ENCODE measurements at places on chromosomes 1 and 21.

GRCh38 chr21:24045775-24046215 is 1561.5 kb downstream of the MRPL39 start:
- DNase-seq, result no peak
- no peaks in the 10 kb centered on the region for H3K27me3 ChIP-seq
- no peak overlapping the region for H3K27ac ChIP-seq
- no peaks in the 10 kb centered on the region for H3K4me1 ChIP-seq

GRCh38 chr1:29752141-29752540 is 515.8 kb downstream of the PTPRU start:
- no peak overlapping the region for H3K4me3 ChIP-seq
- H3K4me1 ChIP-seq, result no peaks in the 10 kb centered on the region
- no peak for DNase-seq
- H3K36me3 ChIP-seq, result no peaks in the 10 kb centered on the region

DNA sequence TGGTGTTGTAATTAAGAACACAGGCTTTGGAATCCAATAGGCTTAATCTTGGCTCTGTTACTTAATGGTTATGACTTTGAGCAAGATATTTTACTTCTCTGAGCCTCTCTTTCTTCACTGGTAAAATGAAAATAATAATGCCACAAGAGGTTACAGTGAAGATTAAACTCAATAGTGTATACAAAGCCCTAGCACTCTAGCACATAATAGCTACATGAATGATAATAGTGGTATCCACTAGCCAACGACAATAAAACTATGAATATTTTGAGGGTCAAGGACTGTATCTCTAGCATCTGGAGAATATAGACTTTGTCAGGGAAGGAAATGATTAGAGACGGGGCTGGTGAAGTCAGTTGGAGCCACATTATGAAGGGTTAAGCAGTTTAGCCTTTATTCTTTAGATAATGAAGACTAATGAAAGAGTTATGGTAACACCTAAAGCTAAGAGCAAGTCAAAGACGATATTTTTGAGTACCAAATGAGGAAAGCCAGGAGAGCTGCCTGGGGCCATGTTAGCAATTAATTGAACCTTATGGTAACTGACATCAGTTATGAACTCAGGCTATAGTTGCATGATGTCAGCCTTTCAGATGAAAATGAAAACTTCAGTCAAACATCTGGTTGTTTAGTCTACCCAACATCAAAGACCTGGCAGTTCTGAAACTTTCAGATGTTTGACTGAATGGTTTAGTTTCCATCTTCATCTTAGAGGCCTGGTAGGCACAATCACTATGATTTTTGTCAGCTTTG is 32.8 kb upstream of the RNF11 start:
- no peak for DNase-seq
- no peaks in the 10 kb centered on the region for H3K27me3 ChIP-seq
- H3K4me3 ChIP-seq, result no peak overlapping the region
- H3K36me3 ChIP-seq, result no peaks in the 10 kb centered on the region

DNA sequence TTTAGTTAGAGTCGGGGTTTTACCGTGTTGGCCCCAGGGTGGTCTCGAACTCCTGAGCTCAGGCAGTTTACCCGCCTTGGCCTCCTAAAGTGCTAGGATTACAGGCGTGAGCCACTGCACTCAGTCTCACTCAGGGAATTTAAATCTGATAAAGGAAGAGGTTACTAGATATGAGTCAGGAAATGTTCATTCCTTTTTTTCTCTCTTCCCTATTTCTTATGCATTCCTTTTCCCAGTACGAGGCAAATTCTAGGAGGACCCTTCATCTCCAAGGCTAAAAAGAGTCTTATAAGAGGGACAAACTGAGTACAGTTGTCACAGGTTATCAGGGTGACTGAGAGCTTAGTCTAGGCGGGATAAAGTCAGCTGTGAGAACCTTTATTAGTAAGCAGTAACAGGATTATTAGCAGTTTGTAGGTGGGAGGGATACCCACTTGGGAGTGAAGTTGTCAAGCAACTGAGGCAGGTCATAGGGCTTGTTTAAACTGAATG is 9.1 kb downstream of the MACF1 start:
- no peak for DNase-seq
- H3K27me3 ChIP-seq, result no peaks in the 10 kb centered on the region
- H3K4me3 ChIP-seq, result no peak overlapping the region
- peaks cover 29% of the 10 kb centered on the region for H3K4me1 ChIP-seq
- peak overlapping the region; percentile 62 for H3K27ac ChIP-seq

GRCh38 chr1:75062111-75062510 is 72.1 kb upstream of the LHX8 start:
- H3K4me3 ChIP-seq, result no peak overlapping the region
- no peak overlapping the region for H3K27ac ChIP-seq
- H3K36me3 ChIP-seq, result no peaks in the 10 kb centered on the region
- no peaks in the 10 kb centered on the region for H3K4me1 ChIP-seq
- H3K27me3 ChIP-seq, result no peaks in the 10 kb centered on the region

DNA sequence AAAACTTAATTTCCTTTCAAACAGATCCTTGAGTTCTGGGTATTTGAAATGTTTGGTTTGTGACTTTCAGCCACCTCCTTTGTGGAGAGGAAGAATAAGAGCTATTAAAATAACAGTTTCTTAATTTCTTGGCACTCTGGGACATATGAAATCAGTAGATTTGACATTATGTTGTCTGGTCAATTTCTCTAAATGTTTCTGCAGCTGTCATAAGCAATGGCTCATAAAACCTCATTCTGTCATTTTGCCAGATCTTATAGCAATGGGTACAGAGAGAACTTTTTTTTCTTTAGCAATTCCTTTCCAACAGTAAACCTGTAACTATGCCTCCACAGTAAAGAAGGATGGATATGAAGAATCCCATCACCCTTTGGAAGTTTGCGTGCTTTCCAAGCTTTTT is 52.6 kb downstream of the LAMC1 start:
- DNase-seq, result no peak
- H3K4me3 ChIP-seq, result no peak overlapping the region
